ENCODE measurements at places on chromosomes 5 and 9. TPM values are rescaled to one million over a fixed set of nuclear protein-coding genes. Genes with fewer than 3 reads are reported as not detected.

GRCh38 chr9:80437825-80438224, 866.1 kb downstream of the TLE4 start:
- no peaks in the 10 kb centered on the region for H3K36me3 ChIP-seq
- DNase-seq: no peak
- H3K27ac ChIP-seq: no peak overlapping the region

- H3K4me1 ChIP-seq: no peaks in the 10 kb centered on the region
- H3K36me3 ChIP-seq: no peaks in the 10 kb centered on the region
- no peak overlapping the region for H3K27ac ChIP-seq
- H3K27me3 ChIP-seq: no peaks in the 10 kb centered on the region
- H3K4me3 ChIP-seq: no peak overlapping the region
Observed at GRCh38 chr9:125835655-125836054, 88.5 kb downstream of the PBX3 start.

GRCh38 chr9:2126331-2126803, 111.2 kb downstream of the SMARCA2 start:
- no peaks in the 10 kb centered on the region for H3K27me3 ChIP-seq
- H3K27ac ChIP-seq: no peak overlapping the region
- DNase-seq: no peak
- no peak overlapping the region for H3K4me3 ChIP-seq

The NRARP gene
- 35.4 TPM for total RNA-seq

The FBXO4 gene
- 0.57 TPM for total RNA-seq

The IFNB1 gene
- total RNA-seq: not detected

The CDHR2 gene
- total RNA-seq: 0.43 TPM
